ENCODE measurements at places on chromosomes 3 and 15.

GRCh38 chr15:59266028-59266427 lies 59.4 kb downstream of the LDHAL6B start:
- DNase-seq, result no peak

DNA sequence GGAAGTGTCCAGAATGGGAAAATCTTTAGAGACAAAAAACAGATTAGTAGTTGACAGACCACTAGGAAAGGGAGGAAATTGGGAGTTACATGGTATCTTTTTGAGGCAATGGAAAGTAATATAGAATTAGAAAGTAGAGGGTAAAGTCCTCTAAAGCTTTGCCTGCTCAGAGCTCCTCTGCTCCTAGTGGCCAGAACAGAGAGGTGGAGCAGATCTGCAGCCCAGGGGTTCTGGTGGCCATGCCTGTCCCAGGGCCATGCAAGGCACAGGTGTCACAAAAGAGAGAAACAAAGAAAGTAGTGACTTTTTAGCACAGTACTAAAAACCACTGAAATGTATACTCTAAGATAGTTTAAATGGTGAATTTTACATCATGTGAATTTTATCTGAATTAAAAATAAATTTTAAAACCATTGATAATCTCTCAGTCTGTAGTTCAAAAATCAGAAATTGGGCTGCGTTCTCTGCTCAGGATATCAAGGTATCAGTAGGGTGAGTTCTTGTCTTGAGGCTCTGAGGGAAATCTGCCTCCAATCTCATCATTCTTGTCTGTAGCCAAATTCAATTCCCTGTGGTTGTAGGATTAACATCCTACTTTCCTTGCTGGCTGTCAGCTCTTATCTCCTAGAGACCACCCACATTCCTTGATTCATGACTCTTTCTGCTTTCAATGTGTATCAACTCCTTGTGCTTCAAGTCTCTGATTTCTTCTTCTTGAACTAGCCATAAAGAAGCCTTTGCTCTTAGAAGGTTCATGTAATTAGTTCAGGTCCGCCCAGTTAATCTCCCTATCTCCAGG lies 23.6 kb downstream of the PYGO1 start:
- DNase-seq, result no peak

GRCh38 chr3:120077731-120078130 lies 16.5 kb downstream of the GSK3B start:
- DNase-seq, result no peak

DNA sequence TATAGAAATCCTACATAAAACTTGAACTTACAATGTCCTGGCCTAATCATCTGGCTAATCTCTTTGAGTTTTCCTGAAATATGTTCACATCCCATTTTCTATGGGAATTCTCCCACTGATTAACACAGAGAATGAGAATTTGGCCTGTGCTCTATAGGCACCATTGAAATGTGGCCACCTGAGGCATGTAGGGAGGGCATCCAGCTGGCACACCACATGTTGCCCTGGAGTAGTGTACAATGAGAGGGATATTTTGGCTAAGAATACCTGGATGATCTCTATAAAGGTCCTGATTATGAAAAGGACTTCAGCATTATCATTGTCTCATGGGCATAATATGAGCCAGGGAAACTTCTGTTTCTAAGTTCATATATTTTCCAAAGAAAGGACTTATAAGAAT lies 324.0 kb downstream of the ZBTB20 start:
- no peak for DNase-seq

DNA sequence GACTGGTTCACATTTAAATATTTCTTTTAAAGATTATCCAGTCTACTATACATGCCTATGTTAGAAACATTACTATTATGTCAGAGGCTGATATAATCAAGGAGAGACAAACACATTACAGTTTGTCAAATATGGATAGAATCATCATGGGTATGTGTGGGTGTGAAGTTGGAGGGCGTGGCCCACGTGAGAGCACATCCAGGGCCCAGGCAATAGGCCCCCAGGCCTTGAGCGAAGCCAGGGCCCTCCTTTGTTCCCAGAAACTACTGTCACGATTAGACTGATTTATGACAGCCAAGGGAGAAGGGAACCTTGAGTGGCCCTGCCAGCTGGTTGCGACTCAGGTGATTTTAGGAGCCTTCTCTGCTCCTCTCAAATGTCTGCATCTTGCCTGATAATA lies 26.9 kb upstream of the LDHAL6B start:
- DNase-seq, result no peak

DNA sequence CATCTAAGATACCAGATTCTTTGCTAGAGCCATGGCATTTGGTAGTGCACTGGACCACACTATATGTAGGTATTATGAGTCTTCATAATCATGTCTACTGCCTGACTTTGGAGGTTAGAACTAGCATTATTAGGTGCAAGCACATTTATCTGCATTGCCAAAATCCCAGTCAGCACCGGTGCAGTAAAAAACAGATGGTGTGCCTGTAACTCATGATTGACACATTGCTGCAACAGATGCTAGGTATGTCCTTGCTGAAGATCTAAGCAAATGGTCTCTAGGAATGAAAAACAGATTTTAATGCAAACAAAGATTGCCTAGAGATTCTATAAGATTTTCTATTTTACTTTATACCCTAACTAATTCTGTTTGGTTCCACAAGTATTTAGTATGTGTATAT lies 47.7 kb downstream of the MYO5A start:
- no peak for DNase-seq

DNA sequence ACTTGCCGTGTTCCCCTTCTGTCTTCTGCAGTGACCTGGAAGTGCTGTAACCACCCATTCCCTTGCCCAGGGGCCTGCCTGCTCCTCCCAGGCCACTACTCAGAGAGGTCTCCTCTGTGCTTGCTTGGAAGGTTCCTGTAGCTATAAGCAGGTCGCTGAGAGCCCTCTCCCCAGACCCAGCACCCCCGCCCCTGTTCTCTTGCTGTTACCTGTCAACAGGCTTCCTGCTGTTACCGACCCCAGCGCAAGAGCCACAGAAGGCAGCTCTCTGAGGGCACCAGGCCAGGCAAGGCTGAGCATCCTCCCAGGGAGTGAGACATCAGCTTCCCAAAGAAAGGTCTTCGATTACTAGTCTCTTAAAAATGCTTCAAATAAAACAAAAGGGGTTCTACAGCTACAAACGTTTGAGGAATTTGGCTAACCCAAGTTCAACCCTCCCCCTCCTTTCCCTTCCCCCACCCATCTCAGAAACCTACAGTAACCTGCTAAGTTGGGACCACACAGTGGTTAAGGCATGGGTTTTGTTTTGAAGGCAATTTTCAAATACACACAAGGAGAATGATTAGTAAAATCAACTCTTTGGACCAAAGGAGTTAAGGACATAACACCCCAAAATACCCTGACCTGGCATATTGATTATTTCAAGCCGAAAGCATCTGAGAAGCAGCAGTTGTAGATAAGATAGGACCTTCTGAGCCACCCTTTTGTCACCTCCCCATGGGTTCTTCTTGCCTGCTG lies 74.9 kb upstream of the MFGE8 start:
- DNase-seq, result no peak

GRCh38 chr15:91099995-91100813 lies at the start of gene SV2B:
SV2B (plus strand) TSS chr15:91100257; CDS start chr15:91226264, 126,007 bp downstream.
- peak; percentile 66 for DNase-seq

GRCh38 chr3:38560996-38561717 lies 65.0 kb downstream of the EXOG start:
- no peak for DNase-seq

DNA sequence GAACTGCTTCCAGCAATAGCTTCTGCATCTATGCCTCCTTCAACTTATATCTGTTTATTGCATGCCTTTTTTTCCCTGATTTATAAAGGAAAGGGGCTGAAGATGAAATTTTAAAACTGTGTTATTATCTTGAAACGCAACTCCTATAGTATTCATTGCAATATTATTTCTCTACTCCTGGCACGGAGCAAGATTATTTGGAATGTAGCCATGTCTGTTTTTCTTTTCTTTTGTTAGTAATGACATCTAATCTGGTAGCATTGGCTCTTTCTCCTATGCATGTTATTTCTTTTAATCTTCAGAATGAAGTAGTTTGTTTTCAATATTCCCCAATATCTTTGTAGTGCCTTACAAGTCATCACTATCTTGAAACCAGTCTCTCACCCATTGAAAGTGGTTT lies 33.6 kb downstream of the KCNMB2 start:
- DNase-seq, result no peak

DNA sequence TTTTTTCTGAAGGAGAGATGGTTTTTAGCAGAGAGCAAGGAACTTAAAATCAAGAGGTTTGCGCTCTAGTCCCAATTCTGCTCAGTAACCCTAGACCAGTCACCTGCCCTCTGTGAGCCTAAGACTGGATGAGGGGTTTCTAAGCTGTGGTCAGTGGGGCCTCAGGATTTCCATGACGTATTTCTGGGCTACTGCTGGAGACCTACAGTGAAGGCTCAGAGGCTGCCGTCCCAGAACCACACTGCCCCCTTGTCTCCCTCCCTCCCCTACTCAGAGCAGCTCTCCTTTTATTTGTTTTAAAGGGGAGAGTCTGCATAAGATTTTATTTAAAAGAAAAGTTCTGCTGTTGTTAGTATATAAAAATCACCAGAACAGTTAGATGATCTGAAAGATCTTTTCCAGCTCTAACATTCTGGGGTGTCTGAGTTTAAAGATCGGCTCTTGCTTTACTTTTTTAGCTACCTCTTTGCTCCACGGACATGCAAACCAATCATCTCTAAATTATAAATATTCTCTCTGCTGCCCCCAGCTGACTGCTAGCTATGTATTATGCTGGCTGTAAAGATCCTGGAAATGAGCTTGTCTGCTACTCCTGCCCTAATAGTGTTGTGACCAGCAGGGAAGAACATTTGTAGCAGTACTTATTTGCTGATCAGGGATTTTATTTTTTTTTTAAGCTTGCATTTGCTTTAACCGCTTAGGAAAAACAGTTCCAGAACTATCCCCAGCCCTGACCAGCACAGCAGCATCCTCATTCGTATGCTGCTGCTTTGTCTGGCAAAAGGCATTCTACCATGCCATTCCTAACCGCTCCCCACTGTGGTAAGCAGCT lies 28.6 kb upstream of the NDUFB4 start:
- DNase-seq, result no peak

DNA sequence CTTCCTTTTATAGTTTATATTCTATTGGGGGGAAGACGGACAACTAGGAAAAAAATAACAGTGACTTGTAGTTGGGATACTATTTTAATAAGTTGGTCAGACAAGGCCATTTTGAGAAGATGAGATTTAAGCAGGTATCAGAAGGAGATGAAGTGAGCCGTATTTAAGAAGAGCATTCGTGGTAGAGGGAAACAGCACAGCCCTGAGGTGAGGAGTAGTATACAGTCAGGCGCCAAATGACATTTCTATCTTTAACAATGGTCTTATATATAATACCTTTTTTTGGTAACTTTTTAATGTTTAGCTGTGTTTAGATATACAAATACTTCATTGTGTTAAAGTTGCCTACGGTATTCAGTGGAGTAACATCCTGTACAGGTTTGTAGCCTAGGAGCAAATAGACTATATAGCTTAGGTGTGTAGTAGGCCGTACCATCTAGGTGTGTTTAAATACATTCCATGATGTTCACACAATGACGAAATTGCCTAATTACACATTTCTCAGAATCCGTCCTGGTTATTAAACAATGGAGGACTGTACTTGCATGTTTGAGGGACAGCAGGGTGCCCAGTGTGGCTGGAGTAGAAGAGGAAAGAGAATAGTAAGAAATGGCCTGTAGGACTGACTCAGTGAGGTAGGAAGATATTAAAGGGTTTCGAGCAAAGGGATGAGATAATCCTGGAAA lies 1.6 kb downstream of the NKTR start:
- DNase-seq, result no peak

- DNase-seq, result no peak
Observed at GRCh38 chr3:162019817-162020216, 523.2 kb downstream of the OTOL1 start.

- no peak for DNase-seq
Observed at GRCh38 chr15:94027581-94027980, 203.8 kb upstream of the MCTP2 start.

- no peak for DNase-seq
Observed at GRCh38 chr3:188320757-188321156, 166.8 kb downstream of the LPP start.

GRCh38 chr3:123961508-123961856 lies 453 bp upstream of the CCDC14 start:
- DNase-seq, result no peak

DNA sequence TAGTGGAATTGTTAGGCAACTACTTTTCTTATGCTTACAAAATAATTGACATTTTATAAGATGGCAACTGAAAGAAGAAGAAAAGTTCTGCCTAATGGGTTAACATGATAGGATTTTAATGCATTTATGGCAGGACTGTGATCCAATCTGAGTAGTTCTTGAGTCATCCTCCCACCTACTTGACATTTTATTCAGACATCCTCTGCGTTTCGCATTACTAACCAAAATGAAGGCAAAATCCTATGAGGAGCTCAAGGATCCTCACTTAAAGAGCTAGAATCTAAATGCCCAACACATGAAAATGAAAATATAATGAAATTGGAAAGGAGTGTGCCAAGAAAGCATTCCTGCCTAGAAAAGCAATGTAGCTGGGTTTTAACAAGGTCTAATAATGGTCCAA lies 581.1 kb upstream of the SEMA6D start:
- no peak for DNase-seq

- DNase-seq, result peak; percentile 42
Observed at GRCh38 chr15:70853318-70853972, 512 bp downstream of the LARP6 start.

GRCh38 chr3:10992017-10992942 lies at the start of gene SLC6A1:
SLC6A1 (plus strand) TSS chr3:10992748; CDS start chr3:11017212, 24,464 bp downstream.
- no peak for DNase-seq

- DNase-seq, result no peak
Observed at GRCh38 chr3:195596765-195597171, 13.0 kb upstream of the APOD start.

DNA sequence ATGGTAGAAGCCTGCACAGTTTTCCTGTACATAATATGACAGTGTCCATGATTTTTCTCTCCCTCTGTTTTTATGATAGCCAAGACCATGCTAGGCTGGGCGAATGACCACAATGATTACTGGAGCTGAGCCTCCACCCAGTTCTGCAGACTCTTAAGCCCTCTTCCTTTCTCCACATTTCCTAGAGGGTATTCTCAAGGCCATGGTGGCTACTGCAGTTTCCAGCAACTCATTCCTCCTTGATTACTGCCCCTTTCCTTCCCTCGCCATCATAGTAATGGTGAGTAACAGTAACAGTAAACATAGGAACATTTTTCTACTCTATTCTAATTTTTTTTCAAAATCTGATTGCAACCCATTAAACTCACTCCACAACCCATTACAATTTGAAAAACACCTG lies 20.2 kb downstream of the TNIK start:
- no peak for DNase-seq

GRCh38 chr3:156260331-156260730 lies 140.0 kb downstream of the KCNAB1 start:
- no peak for DNase-seq

GRCh38 chr15:44550256-44550655 lies 13.3 kb downstream of the EIF3J start:
- DNase-seq, result no peak

Measured in activated T-cell treated with anti-CD3 and anti-CD28 coated beads, Interleukin-2, amount 50 U/mL, for 72 hours (primary cell).